ENCODE measurements at places on chromosomes 2 and 18.
A peak's percentile ranks its signal among the peaks of the same experiment; 100 is the strongest.

DNA sequence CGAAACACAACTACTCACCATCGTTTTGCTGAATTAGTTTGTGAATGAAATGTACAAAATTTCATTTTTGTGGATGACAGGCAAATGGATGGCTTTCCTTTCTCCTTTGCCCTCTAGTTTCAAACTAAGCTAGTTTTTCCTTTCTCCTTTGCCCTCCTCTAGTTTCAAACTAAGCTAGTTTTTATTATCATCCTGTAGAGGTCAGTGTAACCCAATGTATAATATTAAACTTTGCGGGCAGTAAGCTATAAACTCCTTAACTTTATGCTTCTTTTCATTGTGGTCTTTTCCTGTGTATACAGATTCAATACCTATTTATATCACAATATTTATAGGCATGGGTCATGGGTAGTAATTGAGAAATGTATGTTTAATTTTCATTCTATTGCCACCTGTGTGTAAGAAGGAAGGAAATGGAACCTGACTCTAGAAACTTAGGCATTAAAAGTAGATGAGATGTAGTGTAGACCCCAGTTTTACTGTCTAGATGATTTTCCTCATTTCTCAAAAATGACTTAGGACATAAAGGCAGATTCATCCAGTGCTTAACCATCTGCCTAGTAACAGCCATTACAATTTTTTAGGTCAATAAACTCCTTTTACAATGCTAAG lies 58.1 kb downstream of the MAP3K19 start:
- no peak for DNase-seq

- DNase-seq, result peak; percentile 53
Measured at GRCh38 chr18:34222307-34223163, 2.2 kb downstream of the NOL4 start.

- DNase-seq, result no peak
Measured at GRCh38 chr18:28267878-28268625, 91.1 kb upstream of the CDH2 start.

- no peak for DNase-seq
Measured at GRCh38 chr2:127576433-127577207, 41.1 kb downstream of the MYO7B start.

GRCh38 chr18:59393381-59393780 lies 34.3 kb upstream of the LMAN1 start:
- DNase-seq, result no peak

DNA sequence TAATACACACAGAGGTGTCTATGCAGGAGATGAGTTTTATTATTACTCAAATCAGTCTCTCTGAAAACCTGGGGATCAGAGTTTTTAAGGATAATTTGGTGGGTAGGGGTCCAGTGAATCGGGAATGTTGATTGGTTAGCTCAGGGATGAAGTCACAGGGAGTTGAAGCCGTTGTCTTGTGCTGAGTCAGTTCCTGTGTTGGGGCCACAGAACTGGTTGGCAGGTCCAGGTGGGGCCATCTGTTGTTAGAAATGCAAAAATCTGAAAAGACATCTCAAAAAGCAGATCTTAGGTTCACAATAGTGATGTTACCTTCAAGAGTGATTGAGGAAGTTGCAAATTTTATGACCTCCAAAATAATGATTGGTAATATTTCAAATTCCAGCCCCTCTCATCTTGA lies 86.9 kb downstream of the VSNL1 start:
- DNase-seq, result peak; percentile 20

DNA sequence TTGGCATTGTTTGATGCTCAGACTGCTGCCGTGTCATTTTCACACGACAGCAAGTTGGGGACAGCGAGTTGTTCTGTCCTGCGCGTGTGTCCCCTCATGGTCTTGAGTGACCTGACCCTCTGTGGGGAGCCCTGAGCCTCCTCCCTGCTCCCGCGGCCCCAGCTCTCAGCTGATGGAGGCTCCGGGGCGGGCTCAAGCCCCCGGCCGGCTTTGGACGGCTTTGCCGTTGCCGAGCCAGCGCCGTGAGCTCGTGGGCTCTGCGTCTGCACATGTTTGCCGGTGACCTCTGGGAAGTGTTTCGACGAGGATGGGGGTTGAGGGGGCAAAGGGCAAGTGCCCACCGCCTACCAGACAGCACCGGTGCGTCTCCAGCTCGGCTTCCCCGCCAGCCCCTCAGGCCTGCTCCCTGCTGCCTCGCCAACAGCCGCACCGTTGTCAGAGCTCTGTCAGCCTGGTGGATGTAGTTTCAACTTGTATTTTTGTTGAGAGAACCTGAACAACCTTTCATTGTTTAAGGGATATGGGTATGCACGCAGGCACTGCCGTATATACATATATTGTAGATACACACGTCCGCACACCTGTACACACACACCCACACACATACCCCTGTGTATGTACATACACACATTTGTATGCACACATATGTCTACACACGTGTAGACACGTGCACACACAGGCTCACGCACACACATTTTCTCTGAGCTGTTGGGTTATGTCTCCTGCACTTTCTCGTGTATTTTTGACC lies 13.7 kb downstream of the PDCD1 start:
- no peak for DNase-seq

DNA sequence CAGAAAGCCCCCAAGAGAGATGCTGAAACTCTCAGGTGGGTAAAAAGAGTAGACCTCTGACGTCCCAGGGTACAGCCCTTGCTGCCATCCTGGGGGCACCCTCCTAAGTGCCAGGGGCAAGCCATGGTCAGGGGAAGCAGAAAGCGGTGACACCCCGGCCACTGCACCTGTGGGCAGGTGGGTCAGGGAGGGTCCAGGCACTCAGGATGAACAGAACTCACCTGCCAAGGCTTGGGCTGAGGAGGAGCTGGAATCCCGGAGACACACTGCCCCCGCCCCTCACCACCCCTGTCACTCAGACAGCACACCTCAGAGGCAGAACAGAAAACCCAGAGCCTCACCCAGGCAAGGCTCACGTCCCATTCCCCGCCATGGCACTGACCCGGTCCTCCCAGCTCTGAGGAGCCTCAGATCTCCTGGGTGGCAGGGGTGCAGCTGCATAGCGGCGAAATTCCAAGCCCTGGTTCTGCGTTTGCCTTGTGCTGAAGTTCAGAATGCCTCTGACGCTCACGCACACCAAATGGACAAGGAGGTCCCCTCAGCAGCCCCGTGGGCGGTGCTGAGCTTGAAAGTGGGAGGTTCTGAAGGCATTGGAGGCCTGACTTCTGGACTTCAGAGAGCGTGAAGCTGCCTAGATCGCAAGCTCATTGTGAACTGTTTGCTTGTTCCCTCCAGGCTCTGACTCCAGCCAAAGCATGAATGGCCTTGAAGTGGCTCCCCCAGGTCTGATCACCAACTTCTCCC lies 4.3 kb downstream of the GPR17 start:
- no peak for DNase-seq

DNA sequence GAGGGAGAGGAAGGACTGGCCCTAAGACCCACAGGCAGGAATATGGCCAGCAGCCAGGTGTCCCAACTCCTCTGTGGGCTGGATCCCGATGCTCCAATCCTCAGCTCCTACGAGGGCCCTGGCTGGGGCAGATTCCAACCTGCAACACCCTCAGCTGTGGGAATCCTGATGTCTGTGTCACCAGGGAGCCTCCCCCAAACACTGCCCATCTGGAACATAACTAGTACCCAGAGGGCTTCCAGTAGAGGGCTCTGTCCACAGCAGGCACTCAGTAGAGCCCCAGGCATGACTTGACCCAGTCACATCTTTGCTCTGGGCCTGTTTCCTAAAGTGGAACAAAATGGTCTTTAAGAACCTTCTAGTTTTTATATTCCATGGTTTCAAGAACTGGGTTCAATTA lies 20.6 kb upstream of the LOXHD1 start:
- no peak for DNase-seq

DNA sequence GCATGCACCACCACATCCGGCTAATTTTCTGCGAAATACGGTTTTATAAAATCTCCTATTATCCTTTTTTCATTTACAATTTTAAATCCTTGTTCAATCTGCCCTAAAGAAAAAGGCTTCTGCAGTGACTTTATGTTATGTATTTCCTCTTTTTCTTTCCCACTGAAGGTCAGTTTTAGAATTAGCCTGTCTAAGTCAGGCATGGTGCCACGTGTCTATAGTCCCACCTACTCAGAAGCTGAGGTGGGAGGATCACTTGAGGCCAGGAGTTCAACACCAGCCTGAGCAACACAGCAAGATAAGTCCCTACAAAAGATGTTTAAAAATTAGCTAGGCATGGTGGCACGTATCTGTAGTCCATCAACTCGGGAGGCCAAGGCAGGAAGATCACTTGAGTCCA lies 39.8 kb upstream of the TNFRSF11A start:
- no peak for DNase-seq

GRCh38 chr2:168002021-168002553 lies 245.3 kb downstream of the STK39 start:
- DNase-seq, result no peak

GRCh38 chr2:193199322-193199721 lies 1004.6 kb upstream of the TMEFF2 start:
- DNase-seq, result no peak

GRCh38 chr18:31646332-31647126 lies 37.9 kb downstream of the B4GALT6 start:
- DNase-seq, result no peak

DNA sequence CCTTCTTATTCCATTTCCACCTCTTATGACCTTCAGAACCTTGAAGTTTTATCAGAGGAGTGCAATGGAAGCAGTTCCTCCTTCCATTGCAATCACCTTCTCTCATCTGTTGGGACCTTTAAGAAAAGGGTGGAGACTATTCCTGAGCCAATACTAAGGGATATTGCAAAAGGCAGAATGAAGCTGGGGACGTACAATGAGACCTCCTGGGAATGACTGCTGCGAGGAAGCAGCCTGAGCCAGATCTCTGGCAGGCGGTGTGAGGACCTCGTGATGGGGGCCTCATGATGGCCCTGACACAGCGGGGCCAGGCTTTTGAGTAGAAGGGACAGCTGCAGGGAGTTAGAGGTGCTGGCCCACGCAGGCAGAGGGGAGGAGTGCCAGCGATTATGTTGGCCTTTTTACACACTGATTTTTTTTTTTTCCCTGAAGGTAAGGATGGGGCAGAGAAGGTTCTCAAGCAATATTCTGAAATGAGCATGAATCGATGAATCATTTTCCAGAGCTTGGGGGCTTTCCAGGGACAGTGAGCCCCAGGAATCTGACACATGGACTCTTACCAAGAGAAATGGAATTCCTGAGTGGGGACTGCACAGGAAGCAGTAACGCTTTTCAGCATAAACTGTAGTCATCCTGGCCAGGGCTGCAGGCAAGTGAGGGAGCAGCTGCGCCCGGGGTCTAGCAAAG lies 40.0 kb upstream of the LAPTM4A start:
- DNase-seq, result no peak

GRCh38 chr2:168212866-168213265 lies 34.5 kb downstream of the STK39 start:
- no peak for DNase-seq

- no peak for DNase-seq
Measured at GRCh38 chr2:241649404-241649803, 11.9 kb downstream of the ATG4B start.

DNA sequence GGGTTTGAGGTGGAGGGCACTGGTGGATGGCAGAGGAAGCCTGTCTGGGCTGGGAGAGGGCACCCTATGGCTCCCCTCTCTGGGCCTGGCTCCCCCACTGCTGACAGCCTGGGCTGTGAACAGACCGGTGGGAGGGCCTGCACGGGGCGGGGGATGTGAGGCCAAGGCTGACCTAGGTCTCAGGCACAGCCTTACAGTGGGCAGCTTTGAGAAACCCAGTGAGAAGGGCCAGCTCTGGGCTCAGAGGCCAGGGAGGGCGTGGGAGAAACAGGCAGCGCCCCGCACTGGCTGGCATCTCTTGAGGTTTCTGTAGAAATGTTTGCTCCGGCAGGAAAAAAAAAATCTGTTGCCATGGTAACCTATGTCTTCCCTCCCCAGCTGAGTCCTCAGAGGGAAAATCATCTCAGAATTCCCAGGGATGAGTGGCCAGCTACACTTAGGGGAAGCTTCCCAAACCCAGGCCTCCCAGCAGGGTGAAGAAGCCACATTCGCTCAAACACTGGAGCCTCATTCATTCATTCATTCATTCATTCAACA lies 71.7 kb upstream of the TAF1B start:
- DNase-seq, result no peak
